Motor neuron (in vitro differentiated cells): ENCODE measurements at places on chromosomes 12 and 14. TPM values are rescaled to one million over a fixed set of nuclear protein-coding genes. Genes with fewer than 3 reads are reported as not detected.

Gene ACOT4
- 0.52 and 0.53 TPM in 2 replicates for total RNA-seq

Gene STYK1
- 0.09 and 0.17 TPM in 2 replicates for total RNA-seq

Gene NEUROD4
- total RNA-seq, result 25.8 and 26.4 TPM in 2 replicates

Gene ANGEL1
- 18.9 and 19.7 TPM in 2 replicates for total RNA-seq

Gene PIP4P1
- 20.7 and 22.1 TPM in 2 replicates for total RNA-seq

Gene AKAP3
- 4.8 and 5.2 TPM in 2 replicates for total RNA-seq

Gene KERA
- not detected in 2 replicates for total RNA-seq

Gene CCDC196
- 0.15 TPM in 1 of 2 replicates, not detected in the other for total RNA-seq

Gene GPRC5D
- 0.25 TPM in 1 of 2 replicates, not detected in the other for total RNA-seq

Gene PRR4
- 4.2 and 5.5 TPM in 2 replicates for total RNA-seq

Gene PTCSC3
- not detected in 2 replicates for total RNA-seq

Gene CLEC2A
- 0.38 TPM in 1 of 2 replicates, not detected in the other for total RNA-seq
